Ascending aorta (tissue), 2 donors: ENCODE measurements at places on chromosomes 7 and 10.

DNA sequence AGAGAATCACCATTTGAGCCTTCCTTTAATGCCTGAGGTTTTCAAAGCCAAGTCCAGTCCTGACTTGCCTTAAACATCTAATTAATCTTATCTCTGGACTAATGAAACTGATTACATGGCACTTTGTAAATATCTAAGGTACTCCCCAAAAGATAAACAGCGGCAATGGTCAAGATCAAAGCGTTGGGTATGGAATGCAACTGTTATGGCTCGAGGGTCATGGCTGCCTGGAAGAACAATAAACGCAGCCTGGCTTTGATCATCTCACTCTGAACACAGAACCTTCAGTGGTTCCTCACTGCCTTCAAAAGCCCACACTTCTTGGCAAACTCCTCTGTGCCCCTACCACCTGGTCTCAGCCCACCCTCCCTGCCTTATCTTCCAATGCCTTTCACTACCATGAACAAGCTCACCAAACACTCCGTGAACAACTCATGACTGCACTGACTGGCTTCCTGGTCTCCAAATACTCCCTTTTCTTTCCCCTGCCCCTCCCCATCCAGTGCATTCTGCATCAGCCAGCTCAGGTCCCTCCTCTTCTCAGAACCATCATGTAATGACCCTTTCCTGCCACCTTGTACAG lies 150.2 kb upstream of the NFE2L3 start:
- DNase-seq = no peak

GRCh38 chr10:43852149-43852548 lies 203.5 kb upstream of the ZNF32 start:
- DNase-seq = no peak

- DNase-seq = no peak
These were observed 212.6 kb downstream of the WDR37 start for GRCh38 chr10:1268831-1269230.

- DNase-seq = no peak
These were observed 142.1 kb downstream of the PHTF2 start for GRCh38 chr7:77940647-77941046.
